ENCODE measurements at places on chromosomes 13 and 19.

DNA sequence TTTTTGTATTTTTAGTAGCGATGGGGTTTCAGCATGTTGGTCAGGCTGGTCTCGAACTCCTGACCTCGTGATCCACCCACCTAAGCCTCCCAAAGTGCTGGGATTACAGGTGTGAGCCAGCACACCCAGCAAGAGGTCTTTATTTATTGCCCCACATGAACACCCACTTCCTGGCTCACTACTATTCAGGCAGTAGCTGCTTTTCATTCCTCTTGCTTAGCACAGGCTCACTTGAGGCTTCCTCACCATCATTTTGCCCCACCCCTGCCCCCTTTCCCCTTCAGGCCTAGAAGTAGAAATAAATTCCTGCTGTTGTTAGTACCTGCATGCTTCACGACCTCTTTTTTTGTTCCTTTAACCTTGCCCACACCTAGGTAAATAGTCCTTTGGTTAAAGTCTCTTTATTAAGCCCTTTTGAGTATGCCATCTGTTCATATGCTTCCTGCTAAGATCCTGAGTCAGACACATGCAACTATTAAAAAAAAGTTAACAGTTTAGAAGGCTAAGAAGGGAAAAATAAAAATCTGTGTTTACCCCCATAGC lies 33.5 kb upstream of the ITM2B start:
- no peak for DNase-seq

DNA sequence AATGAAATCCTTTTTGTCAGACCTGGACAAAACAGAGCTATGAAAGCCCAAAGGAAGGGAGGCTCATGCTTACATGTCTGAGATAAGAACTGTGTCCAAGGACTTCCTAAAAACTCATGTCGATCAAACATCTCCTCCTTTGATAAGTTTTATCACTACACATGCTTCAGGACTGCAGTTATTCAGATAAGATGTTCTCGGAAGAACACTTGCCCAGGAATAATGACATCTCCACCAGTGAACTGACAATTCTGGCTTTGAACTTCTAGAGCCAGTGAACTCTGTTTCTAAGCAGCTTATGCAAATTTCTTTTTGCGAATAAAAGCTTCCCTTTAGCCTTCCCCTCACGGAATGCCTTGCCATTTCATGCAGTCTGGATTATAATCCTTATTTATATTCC lies 561.6 kb downstream of the TBC1D4 start:
- DNase-seq: no peak

DNA sequence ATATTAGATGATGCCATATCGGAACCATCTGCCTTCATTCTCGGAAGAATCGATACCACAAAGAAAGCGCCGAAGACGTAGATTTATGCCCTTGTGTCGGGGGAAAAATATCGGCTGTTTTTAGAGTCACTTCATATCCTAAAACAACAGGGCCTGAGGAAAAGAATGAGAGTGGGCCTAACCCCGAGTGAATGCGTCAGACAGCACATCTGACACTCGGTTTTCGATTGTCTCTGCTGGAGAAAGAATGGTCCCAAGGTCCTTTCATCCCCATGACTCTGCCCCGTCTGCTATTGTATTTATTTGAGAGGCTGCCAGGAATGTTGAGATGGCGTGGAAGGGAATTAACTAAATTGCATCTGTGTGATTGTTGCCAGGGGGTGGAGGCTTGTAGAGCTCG lies 46.1 kb downstream of the CHST8 start:
- DNase-seq: no peak

- no peak for DNase-seq
Measured at GRCh38 chr13:99390601-99391000, 83.4 kb upstream of the GPR183 start.

GRCh38 chr19:32294871-32295438 lies 50.5 kb upstream of the ZNF507 start:
- DNase-seq: no peak

DNA sequence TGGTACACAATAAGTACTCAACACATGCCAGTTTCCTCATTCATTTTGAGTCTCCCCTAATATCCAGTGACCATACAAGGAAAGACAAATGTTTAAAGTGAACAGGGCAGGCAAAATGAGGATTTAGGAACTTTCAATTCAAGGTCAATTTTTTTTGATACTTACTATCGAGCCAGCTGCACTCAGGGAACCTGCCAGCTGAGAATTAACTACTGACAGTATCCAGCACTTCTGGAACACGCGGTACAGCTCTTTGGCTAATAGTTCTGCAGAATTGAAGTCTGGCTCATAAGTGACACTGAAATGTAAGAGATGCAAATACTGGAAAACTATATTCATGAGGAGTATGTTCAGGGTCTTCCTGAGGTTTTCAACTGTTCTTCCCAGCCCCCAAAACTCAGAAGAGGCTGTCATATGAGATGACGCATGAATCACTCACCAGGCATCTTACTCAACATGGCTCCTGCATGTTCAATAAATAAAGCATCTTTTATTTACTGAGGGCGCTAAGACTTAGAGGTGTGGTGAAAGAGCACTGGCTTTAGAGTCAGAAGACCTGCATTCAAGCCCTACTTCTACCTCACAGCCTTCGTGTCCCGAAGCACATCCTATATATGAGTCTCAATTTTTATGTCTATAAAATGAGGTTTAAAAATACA lies 25.6 kb downstream of the RUBCNL start:
- DNase-seq: no peak
